ENCODE measurements at places on chromosomes 5 and 9. TPM values are rescaled to one million over a fixed set of nuclear protein-coding genes. Genes with fewer than 3 reads are reported as not detected.

The DBH gene
- total RNA-seq, result not detected

The IL33 gene
- 0.60 TPM for total RNA-seq

The SNX18 gene
- 17.0 TPM for total RNA-seq

The KCNV2 gene
- total RNA-seq, result not detected

The MCCC2 gene
- total RNA-seq, result 32.4 TPM

The LIFR gene
- 40.2 TPM for total RNA-seq

Data from mammary microvascular endothelial cell (primary cell).